Stimulated activated effector memory CD8-positive, alpha-beta T cell treated with anti-CD3 and anti-CD28 coated beads, Interleukin-12 subunit alpha, Interleukin-12 subunit beta, amount 100 ng/mL, for 72 hours (primary cell): ENCODE measurements at places on chromosomes 6 and 20.

DNA sequence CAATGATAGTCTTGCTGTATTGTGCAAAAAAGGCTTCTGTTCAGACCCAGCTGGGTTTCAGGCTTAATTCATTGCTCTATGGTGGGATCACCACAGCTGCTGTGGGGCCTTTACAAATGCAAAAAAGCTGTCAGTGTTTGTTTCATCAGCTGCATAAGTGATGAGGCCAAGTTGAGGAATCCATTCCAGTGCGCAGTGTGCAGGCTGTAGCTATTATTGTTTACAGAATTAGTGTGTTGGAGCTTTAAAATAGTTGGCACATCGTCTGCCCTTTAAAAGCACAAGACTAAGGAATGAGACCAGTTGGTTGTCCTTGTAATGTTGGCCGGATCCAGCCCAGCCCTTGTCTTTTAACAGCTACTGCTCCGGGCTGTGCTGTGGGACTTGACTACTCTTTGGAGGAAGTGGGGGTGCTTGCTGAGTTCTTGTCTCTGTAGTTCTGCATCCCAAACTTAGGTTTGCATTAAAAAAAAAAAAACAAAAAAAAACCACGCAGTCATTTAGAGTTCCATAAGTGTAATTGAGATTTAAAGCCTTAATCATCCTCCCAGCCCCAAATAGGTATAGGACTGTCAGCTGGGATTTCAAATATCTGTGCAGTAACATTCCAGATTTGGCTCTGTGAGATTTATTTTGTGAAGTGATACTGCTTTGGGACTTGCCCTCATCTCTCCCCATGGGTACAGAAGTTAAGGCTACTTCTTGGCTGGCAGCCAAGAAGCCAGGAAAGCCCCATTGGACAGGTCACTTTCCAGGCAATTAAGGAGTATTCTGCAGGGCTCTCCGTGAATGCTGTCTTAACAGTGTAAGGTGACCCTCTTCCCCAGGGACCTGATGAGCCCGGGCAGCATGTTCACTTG is 19.3 kb downstream of the JARID2 start:
- DNase-seq, result no peak

DNA sequence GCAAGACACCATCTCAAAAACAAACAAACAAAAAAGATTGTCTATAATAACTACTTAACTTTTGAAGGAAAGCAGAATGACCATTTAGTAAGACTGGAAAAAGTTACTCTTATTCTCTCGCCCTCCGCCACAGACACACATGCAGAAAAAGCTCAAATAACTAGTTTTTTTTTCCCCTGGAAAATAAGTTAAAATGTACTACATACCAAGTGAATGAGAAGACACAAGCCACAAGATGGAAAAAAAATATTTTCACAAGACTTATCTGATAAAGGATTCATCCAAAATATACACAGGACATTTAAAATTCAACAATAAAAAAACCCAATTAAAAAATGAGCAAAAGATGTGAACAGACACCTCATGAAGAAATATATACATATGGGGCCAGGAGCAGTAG is 31.9 kb downstream of the NUDT3 start:
- DNase-seq, result no peak

GRCh38 chr20:10946124-10946880 is 272.5 kb upstream of the JAG1 start:
- no peak for DNase-seq

- DNase-seq, result no peak
Measured at GRCh38 chr20:62309198-62309944, 6.6 kb downstream of the ADRM1 start.

DNA sequence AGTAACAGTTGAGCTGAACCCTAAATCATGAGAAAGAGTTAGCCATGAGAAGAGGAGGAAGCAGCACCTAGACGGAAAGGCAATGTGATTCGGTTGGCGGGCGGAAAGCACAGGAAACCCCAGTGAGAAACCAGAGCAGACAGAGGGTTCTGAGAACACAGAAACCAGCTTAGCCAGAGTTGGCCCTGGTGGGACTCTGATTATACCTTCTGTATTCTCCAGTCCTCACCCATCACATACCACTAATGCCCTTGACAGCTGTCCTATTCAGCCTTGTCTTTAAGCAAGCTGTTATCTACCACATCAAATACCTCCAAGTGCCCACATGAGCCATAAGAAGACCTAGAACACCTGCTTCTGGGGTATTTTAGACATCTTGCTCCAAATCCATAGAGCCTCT is 58.9 kb upstream of the LRRC1 start:
- DNase-seq, result no peak

DNA sequence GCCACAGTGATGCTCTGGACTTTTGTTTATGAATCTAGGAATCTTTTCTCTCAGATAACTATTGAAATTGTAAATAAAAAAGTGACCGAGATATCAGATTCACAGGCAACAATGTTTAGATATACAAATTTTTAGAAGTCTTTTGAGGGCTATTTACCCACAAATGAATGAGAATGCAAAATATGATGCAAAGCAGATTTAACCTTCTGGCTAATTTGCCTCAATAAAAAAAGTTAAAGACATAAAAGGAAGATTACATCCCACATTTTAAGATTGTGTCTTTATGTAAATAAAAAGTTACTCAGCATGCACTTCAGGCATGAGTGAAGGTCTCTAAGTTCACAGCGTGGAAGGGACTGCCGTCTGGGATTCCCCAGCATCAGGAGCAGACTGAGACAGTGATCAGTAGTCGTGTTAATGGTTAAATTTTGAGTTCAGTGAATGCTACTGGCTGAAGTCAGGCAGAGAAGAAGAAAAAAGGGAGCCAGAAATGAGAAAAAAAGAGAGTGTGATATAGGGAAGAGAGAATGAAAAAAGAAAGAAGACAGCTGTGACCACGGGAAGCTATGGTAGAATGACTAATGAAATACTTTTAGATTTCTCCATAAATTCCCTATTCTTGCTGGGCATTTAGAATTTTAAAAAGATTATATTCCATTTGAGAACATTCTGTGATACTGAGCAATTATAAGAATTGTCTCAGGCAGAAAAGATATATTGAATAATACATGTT is 93.6 kb downstream of the MYB start:
- no peak for DNase-seq

- no peak for DNase-seq
Measured at GRCh38 chr6:158330016-158330415, 17.8 kb downstream of the TULP4 start.

- no peak for DNase-seq
Measured at GRCh38 chr6:72977114-72977513, 248.2 kb downstream of the KHDC1L start.

GRCh38 chr20:13644010-13644409 is 5.3 kb upstream of the TASP1 start:
- DNase-seq, result no peak

- no peak for DNase-seq
Measured at GRCh38 chr20:38113401-38114325, 51.4 kb downstream of the TGM2 start.

DNA sequence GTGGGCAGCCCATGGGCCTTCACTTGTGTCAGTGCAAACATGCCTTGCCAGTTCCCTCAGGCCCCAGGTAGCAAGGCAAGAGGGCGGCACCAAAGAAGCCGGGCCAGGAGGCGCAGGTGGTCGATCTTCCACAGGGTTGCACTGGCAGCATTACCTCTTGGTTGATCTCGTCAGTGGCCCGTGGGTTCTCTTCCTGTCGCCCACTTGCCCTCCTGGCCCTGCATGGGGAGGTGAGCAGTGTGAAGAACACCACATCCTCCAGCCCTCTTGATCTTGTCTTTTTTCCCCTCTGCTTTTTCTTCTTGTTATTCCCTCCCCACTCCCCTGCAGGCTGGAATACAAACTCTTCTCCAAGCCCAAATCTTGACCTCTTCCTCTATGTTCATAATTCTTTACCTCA is 3.0 kb upstream of the CST11 start:
- DNase-seq, result no peak

DNA sequence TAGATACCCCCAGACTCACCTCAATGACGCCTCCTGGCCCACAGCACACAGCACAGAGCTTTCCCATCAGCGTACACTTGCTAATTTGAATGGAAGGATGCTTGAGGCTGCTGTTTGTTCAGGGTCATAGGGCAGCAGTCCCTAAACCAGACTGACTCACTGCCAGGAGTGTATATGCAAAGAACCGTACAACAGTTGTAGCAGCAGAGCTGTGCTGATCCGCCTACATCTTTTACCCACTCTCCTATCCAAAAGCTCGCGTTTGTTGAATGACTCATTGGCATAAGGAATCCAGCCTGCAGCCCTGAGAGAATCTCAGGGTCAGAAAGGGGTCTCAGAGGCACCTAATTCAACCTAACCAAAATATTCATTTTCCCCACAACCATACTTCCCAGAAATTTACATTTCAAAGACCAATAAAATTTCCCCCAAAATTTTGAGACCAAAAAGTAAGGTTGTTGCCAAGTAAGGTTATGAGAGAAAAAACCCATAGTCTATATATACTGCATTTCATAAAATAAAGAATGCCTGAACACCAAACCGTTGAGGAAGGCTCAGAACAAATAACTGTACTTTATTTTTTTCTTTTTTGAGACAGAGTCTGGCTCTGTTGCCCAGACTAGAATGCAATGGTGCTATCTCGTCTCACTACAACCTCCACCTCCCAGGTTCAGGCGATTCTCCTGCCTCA is 35.3 kb upstream of the CCND3 start:
- no peak for DNase-seq

- DNase-seq, result no peak
Measured at GRCh38 chr20:44247586-44248409, 690 bp downstream of the GDAP1L1 start.

DNA sequence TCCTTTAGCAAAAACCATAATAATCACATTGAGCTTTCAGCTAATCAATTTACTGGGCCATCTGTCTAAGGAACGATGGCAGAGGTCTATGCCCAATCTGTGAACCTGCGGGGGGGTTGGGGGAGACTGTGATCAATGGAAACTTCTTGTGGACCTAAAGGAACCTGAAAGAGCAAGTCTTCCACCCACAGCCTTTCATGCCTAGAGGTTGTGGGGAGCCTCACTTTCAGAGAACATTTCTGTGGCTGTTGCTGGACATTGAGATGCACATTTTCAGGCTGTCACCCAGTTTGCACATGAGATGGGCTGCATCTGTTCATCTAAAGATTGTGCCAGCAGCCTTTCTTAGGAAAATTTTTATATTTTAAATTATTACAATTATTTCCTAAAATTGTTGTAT is 310.0 kb upstream of the SPTLC3 start:
- no peak for DNase-seq

DNA sequence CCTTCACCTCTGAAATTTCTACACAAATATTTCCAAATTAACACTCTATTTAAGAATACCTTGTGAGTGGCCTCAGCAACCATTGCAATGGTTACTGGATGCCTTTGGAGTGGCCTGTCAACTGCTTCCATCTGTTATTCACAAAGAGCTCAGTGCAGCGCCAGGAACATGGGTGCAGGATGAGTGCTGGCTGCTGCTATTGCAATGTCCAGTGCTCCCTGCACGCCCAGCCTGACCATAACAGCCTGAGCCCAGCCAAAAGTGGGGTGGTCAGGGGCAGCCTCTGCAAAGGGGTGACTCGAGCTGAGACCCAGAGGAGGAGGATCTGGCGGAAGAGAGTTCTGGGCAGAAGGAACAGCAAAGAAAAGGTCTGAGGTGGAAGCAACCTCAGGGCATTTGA is 18.4 kb downstream of the CASS4 start:
- no peak for DNase-seq

DNA sequence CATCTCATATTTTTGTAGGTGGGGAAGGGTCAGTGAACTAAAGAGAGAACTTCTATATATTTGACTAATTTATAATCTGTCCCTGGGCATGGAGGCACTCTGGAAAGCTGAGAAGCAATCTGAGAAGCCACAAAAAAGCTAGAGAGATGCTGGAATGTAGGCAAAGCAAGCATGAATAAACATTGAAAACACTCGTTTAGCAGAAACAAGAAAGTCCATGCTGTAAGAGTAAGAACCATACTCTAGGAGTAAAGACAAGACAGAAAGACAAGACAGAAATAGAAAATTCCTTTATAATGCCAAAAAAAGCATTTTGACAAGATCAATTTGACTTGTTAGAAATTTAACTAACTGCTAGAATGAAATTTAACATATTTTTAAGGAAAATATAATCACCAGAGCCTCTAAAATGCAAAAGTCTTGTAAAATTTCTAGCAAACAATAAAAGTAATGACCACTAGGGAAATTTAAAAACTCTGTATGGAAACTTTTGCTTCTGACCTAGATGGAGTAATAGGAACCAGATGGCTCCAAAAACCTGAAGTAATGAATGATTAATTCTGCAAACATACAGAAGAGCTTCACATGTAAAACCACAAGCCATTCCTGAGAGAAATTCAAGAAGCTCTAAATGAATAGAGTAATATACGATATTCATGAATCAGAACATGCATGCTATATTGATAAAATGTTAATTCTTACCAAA is 625.7 kb upstream of the PTCHD4 start:
- DNase-seq, result no peak

- no peak for DNase-seq
Measured at GRCh38 chr6:147116056-147116455, 88.2 kb upstream of the STXBP5 start.

DNA sequence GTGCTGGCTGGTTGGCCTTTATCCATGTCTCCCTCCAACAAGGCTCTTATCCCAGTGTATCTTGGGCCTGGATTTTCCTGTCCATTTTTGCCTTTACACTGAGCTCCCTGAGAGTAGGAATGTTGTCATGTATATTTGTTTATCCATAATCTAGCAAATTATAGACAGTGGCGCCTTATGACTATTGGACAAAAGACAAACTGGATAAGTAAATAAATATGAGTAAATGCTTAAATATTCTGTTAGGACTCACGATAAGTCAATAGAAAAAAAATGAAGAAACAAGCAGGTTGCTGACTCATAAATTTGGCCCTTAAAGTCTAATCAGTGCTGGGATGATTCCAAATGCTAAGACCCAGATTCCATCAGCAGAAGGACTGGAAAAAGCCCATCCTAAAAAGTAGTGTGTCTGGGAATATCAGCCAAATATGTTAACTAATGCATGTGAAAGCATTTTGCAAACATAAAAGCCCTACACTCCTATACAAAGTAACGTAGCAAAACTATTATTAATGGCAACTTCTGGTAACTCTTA is 55.0 kb upstream of the PCSK2 start:
- DNase-seq, result no peak

DNA sequence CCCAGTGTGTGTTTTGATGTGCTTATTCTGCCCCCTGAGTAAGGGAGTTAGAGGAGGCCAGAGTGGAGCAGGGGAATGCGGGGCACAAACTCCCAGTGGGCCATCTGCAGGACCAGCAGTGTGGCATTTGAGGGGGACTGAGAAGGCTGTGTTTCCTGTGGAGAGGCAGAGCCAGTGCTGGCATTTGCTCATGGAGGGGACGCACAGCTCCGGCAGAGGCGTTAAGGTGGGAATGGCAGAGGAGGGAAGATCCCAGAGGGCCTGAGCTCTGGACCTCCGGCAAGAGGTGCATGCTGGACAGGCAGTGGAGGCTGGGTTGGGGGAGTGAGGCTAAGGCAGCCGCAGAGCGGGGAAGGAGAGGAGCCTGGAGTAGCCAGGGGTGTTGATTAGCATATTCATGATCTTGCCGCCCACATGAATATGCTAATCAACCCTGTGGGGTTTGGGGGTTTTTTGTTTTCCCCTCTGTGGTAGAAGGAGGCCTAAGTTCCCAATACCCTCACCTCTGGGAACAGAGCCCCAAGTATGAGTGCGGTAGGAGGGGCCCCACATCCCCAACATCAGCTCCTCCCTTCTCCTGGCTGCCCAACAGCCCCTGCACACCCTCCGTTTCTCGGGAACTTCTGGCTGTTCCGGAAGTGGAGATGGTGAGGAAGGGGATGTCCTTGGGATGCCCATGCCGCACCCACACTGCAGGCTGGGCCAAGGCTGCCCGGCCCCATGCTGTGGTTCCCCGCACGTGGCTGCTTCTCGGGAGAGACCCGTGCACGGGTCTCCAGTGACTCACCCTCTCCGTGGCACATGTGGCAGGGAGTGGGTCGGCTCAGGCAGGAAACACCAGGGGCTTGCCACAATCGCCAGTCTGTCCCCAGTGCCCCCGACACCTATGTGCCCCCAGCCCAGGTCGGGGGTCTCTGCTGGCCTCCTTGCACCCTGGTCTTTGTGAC is 33.8 kb downstream of the DLGAP4 start:
- DNase-seq, result no peak
